A172 (cell line): ENCODE measurements at places on chromosomes 3 and 15.

DNA sequence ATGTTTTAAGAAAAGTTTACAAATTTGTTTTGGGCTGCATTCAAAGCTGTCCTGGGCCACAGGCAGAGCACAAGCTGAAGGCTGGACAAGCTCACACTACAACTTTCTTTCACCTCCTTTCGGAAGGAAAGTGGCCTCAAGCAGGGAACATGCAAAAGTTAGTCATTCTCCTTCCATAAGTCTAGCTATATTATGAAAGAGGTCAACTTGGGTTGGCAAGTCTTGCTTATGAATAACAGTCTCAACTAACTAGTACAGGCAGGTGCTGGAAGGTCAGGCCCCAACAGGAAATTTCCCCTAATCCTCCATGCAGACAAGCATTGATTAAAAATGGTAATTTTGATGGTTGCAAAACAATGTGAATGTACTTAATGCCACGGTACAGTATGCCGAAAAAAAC, 69.4 kb downstream of the OSBPL10 start:
- DNase-seq = no peak

DNA sequence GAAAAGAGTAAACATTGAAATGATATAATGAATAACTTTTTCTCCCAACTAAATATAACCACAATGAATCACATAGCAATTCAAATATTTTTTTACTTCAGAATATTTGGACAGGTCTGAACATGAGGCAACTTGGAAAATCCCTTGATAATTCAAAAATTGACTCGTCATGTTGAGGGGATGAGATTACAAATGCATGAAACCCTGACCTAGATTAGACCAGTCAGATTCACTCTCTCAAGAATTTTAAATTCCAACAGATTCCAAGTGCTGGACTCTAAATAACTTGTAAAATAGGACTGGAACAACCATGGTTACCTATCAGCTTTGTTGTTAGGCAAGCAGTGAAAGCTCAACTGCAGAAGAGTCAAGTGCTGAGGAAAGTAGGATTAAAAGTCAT, 317.5 kb downstream of the GBE1 start:
- peak; percentile 16 for DNase-seq

GRCh38 chr3:72432246-72432645, 416.0 kb downstream of the SHQ1 start:
- DNase-seq = no peak

GRCh38 chr3:161177991-161178390, 43.1 kb upstream of the NMD3 start:
- DNase-seq = no peak

GRCh38 chr15:59301527-59301926, 71.1 kb downstream of the MYO1E start:
- no peak for DNase-seq

DNA sequence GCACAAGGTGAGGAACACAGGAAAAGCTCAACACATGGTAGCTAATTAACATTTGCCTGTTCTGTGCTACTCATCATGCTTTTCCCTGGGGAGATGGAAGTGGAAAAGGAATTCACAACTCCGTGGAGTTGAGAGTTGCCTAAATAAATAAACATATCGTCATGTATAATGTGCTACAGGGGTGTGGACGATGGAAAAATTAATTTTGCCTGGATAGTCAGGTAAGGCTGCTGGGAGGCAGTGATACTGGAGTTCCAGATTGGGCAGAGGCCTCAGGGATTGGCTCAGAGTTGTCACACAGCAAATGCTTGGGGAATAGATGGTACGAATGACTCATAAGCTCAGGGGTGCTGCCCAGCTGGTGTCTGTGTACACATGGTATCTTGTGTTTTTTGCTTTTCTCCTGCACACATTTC, 3.1 kb upstream of the ABHD6 start:
- DNase-seq = peak; percentile 49

GRCh38 chr3:172268868-172269267, 179.4 kb downstream of the GHSR start:
- no peak for DNase-seq

- DNase-seq = peak; percentile 90
Measured at GRCh38 chr3:40504636-40505430, 1.0 kb upstream of the ZNF620 start.

DNA sequence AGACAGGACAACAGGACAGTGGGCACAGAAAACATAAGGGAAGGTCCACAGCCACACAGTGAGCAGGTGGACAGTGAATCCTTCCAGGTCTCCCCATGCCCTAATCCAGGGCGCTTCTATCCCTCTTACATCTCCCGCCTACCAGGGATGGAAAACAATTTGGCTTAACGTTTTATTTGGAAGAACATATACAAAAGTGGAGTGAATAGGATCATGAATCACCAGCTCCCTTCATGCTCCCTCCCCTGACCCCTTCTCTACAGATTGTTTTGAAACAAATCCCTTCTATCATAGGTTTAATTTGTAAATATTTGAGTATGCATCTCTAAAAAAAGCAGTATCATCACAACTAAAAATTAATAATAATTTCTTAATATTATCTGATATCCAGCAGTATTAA, 52.5 kb downstream of the CLDN11 start:
- DNase-seq = no peak

DNA sequence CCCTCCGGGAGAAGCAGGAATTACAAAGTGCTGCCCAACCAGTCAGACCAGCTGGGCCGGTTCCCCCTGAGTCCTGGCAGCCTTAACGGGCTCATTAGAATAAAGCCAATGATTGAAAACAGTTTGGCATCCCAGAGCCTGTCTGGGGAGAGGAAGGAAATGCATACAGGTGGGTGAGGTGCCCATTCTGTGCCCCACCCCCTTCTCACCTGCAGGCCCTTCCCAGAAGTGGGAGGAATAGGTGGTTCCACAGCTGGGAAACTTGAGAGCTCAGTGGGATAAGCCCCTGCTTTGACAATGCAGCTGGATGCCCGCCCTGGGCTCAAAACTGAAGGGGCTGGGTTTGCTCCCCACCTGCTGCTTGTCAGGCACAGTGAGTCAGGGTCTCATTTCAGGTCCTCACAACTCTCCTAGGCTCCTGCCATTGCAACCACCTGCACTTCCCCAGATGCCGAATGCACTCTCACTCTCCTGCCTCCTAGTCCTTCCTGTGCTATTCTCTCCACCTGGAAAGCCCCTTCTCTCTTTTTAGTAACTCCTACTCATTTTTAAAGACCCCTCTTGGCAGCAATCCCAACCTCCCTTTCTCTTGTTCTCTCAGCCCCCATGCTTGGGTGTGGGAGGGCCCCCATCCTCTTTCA, 5.5 kb upstream of the BUB1B start:
- no peak for DNase-seq

DNA sequence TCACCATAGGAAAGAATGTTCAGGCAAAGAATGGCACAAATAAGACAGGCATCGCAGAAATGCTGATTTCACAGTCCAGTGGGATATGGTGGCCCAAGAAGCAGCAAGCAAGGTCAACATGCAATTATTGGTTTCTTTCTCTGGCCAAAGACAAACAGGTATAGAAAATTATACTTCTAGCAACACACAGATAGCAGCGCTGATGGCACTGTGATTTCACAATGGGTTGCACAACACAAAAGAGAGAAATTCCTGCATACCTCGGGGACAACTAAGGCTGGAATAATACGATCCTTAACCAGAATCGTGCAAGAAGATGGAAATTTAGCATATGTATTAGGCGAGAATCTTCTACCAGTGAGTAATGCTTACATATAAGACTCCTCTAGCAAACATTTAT, 76.3 kb upstream of the NR2F2 start:
- no peak for DNase-seq

DNA sequence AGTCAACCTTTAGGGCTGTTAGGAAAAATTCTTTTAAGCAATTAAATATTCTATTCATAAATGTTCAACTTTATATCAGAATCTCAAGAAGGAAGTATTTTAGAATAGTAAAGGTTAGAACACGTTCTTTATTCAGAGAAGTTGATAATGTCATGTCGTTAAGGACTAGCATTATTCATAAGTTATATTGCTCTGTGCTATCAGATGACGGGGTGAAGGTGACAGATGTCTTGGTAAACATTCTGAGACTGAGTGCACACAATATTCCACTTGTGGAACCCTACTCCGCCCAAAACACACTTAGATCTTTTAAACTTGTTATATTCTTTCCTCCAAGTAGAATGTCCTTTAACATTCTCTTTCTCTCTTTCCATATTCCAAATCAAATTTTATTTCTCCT, 7.9 kb downstream of the AP4E1 start:
- no peak for DNase-seq

GRCh38 chr15:51382787-51383186, 41.3 kb downstream of the GLDN start:
- peak; percentile 22 for DNase-seq

GRCh38 chr15:68328443-68328842, 50.9 kb downstream of the FEM1B start:
- DNase-seq = peak; percentile 35
